Myometrial cell (primary cell): ENCODE measurements at places on chromosomes 7 and 10. TPM values are rescaled to one million over a fixed set of nuclear protein-coding genes. Genes with fewer than 3 reads are reported as not detected.

Gene UNCX
- total RNA-seq: not detected in 2 replicates

Gene TBC1D12
- total RNA-seq: 4.3 and 5.5 TPM in 2 replicates

Gene CPA2
- 0.89 TPM in 1 of 2 replicates, not detected in the other for total RNA-seq

Gene ZNF282
- 17.0 and 19.5 TPM in 2 replicates for total RNA-seq

Gene ERVW-1
- not detected in 2 replicates for total RNA-seq

Gene SCIN
- not detected in 2 replicates for total RNA-seq

Gene PNLIPRP2
- not detected in 2 replicates for total RNA-seq

Gene SPDYE3
- total RNA-seq: not detected in 2 replicates

Gene VAX1
- not detected in 2 replicates for total RNA-seq

Gene NME8
- total RNA-seq: not detected in 2 replicates

Gene SYT15
- total RNA-seq: not detected in 2 replicates

Gene OR9A2
- total RNA-seq: not detected in 2 replicates

Gene SKIDA1
- total RNA-seq: 0.29 and 0.53 TPM in 2 replicates

Gene COL13A1
- total RNA-seq: 21.3 and 23.1 TPM in 2 replicates

Gene KNDC1
- 0.58 and 2.7 TPM in 2 replicates for total RNA-seq

Gene MYL7
- total RNA-seq: not detected in 2 replicates

Gene C10orf95
- total RNA-seq: not detected in 2 replicates

Gene CDHR3
- total RNA-seq: 3.7 and 4.0 TPM in 2 replicates

Gene WAPL
- total RNA-seq: 23.6 and 26.2 TPM in 2 replicates

Gene TMEM72
- not detected in 2 replicates for total RNA-seq

Gene CNNM1
- total RNA-seq: not detected in 2 replicates

Gene TUBB8
- not detected in 2 replicates for total RNA-seq

Gene MCM10
- 2.9 and 3.2 TPM in 2 replicates for total RNA-seq

Gene BHLHA15
- total RNA-seq: 0.71 TPM in 1 of 2 replicates, not detected in the other

Gene MUC12
- 5.5 and 11.2 TPM in 2 replicates for total RNA-seq

Gene SEPTIN7
- total RNA-seq: 157 and 312 TPM in 2 replicates

Gene SPDYE11
- not detected in 2 replicates for total RNA-seq

Gene ZNF92
- total RNA-seq: 2.0 and 3.5 TPM in 2 replicates

Gene MXI1
- 2.7 and 6.3 TPM in 2 replicates for total RNA-seq

Gene SPOCK2
- total RNA-seq: under 0.01 TPM in 1 of 2 replicates, not detected in the other

Gene MEIG1
- not detected in 2 replicates for total RNA-seq
